ENCODE measurements at places on chromosomes 5 and 9. TPM values are rescaled to one million over a fixed set of nuclear protein-coding genes. Genes with fewer than 3 reads are reported as not detected.

Gene MARCHF3
- 17.7 TPM for total RNA-seq

Gene NUTM2F
- not detected for total RNA-seq

Gene HTR4
- not detected for total RNA-seq

Gene OBP2B
- total RNA-seq: not detected

Gene SPDL1
- total RNA-seq: 48.5 TPM

Gene PTGDS
- 4.8 TPM for total RNA-seq

Gene FAM221B
- not detected for total RNA-seq

Gene PIP5KL1
- total RNA-seq: 11.6 TPM

- no peaks in the 10 kb centered on the region for H3K27me3 ChIP-seq
- DNase-seq: no peak
- no peak overlapping the region for H3K4me3 ChIP-seq
- peaks cover 7% of the 10 kb centered on the region for H3K36me3 ChIP-seq
- no peak overlapping the region for H3K27ac ChIP-seq
These were observed 67.9 kb downstream of the OSMR start for GRCh38 chr5:38913714-38914113.

- no peak overlapping the region for H3K27ac ChIP-seq
- peaks cover 2% of the 10 kb centered on the region for H3K27me3 ChIP-seq
- no peak for DNase-seq
- no peaks in the 10 kb centered on the region for H3K4me1 ChIP-seq
These were observed 4.6 kb upstream of the DUSP1 start for GRCh38 chr5:172775326-172776234.

DNA sequence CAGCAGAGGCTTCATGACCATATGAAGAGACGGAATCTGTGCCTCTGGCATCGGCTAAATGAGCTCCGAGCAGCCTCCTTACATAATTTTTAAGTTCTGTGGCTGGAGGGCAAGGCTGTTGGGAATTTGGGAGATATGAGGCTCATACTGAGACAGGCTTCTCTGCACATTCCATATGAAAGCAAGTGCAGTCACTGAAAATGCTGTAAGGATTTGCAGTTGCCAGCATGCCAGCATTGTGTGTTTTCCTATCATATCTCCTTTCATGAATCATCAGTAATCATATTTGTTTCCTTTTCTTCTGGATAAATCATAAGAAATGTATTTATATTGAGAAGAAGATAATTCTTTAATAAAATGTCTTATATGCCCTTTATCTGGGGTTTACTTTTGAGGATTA, 775.4 kb downstream of the SEMA5A start:
- no peaks in the 10 kb centered on the region for H3K36me3 ChIP-seq
- no peak for DNase-seq
- no peak overlapping the region for H3K4me3 ChIP-seq
- H3K27me3 ChIP-seq: no peaks in the 10 kb centered on the region
- 0 out of 2 replicates have a peak, but pooled peaks cover 3% of the 10 kb centered on the region for H3K4me1 ChIP-seq
- no peak overlapping the region for H3K27ac ChIP-seq

- H3K4me1 ChIP-seq: no peaks in the 10 kb centered on the region
- no peak overlapping the region for H3K27ac ChIP-seq
- H3K4me3 ChIP-seq: no peak overlapping the region
- no peaks in the 10 kb centered on the region for H3K36me3 ChIP-seq
- DNase-seq: no peak
- no peaks in the 10 kb centered on the region for H3K27me3 ChIP-seq
These were observed 238.1 kb downstream of the ACTL7B start for GRCh38 chr9:108617676-108618075.

DNA sequence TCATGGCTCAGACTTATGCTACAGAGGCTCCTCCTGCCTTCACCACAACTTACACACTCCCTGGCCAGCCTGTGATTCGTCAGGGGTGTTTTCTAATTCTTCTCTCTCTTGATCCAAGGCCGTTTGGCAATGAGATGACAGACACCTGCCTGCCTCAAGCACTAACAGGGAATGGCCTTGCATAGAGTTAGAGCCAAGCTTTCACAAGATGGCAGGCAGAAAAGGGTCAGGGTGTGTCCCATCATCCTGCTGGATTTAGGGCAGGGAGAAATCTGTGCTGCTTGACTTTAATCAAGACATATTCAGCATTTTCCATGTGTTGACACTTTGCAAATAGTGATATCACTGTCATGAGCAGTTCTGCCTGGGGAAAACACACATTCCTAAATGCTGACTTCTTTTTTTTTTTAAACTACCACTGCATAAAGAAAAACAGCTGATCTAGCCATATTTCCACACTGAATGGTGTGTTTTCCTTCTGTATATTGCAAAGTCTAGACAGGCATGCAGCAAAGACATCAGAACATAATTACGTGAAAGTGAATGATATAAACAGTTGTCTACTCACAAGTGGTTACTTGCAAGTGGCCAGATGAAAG, 95.0 kb upstream of the SLC25A48 start:
- peaks cover 10% of the 10 kb centered on the region for H3K36me3 ChIP-seq
- no peaks in the 10 kb centered on the region for H3K27me3 ChIP-seq
- H3K27ac ChIP-seq: no peak overlapping the region

DNA sequence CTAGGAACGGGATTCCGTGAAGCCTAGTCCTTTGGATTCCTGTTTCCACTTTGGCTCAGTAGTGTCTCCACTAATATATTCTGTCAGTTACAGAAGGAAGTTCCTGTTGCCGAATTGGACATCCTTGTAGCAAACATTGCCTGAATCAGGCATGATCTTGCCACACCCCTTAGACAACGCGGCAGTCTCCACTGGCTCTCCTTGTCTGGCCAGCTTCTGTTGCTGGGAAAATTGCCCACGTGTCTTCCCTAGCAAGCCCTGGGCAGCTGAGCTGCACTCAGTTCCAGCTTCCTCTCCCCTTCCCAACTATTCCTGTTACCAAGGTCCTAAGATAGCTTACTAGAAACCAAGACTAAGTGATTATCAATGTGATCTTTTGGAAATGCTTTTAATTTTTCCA, 316.6 kb upstream of the RIOK2 start:
- H3K27me3 ChIP-seq: no peaks in the 10 kb centered on the region
- no peaks in the 10 kb centered on the region for H3K36me3 ChIP-seq
- H3K4me3 ChIP-seq: no peak overlapping the region
- no peak overlapping the region for H3K27ac ChIP-seq

DNA sequence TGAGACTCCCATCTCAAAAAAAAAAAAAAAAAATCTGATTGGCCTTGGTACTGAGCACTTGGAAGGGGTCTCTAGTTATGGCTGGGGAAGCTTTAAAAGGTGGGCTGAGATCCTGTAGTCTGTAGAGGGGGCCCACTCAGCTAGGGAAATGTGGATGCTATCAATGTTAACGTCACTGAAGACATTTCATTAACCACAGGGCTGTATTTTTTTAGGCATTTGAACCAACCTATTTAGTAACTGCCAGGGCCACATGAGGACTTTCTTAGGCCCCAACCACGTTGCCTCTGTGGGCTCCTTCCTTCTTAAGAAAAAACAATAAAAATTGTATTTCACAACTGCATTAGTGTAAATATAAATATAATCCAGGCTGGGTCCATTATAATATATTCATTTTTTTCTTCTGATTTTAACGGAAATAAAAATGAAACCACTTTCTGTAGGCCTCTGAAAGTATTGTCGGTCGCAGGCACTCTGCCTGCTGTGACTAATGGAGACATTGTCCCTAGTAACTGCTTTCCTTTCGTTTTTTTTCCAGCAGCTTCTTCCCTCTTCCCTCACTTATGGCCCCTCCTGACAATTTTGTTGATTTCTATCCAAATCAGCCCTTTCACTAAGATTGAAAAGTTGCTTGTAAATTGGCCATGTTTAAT, 71.6 kb downstream of the GCNT1 start:
- no peak overlapping the region for H3K4me3 ChIP-seq
- H3K27me3 ChIP-seq: no peaks in the 10 kb centered on the region
- no peak for DNase-seq
- H3K36me3 ChIP-seq: no peaks in the 10 kb centered on the region
- no peaks in the 10 kb centered on the region for H3K4me1 ChIP-seq

DNA sequence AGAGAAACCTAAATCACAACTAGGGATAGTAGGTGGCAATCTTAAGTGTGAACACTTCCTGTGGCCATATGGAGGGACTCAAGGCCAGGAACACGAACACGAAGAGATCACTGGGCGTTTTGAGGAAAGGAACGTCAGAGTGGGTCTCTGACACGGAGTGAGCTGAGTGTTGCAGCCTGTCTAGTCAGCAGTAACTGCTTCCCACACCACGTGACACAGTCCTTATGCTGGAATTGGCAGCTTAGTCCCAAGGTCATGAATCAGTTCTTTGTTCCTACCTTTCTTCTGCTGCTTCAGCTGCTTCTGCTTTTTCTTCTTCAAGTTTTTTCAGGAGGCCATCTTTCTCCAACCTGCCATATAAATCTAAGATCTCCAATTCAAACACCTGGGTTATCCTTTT, 18.2 kb downstream of the SPACA9 start:
- no peaks in the 10 kb centered on the region for H3K4me1 ChIP-seq
- peaks cover 12% of the 10 kb centered on the region for H3K36me3 ChIP-seq
- no peak overlapping the region for H3K4me3 ChIP-seq
- no peaks in the 10 kb centered on the region for H3K27me3 ChIP-seq

- H3K36me3 ChIP-seq: no peaks in the 10 kb centered on the region
- H3K4me3 ChIP-seq: no peak overlapping the region
- DNase-seq: no peak
- no peaks in the 10 kb centered on the region for H3K27me3 ChIP-seq
- H3K4me1 ChIP-seq: no peaks in the 10 kb centered on the region
These were observed 662.0 kb downstream of the PTPRD start for GRCh38 chr9:9950813-9951212.

- H3K36me3 ChIP-seq: no peaks in the 10 kb centered on the region
- DNase-seq: no peak
- no peaks in the 10 kb centered on the region for H3K27me3 ChIP-seq
- H3K27ac ChIP-seq: no peak overlapping the region
These were observed 111.5 kb upstream of the BASP1 start for GRCh38 chr5:17105744-17106418.

- H3K27ac ChIP-seq: no peak overlapping the region
- no peak overlapping the region for H3K4me3 ChIP-seq
- no peaks in the 10 kb centered on the region for H3K27me3 ChIP-seq
- no peaks in the 10 kb centered on the region for H3K36me3 ChIP-seq
These were observed 158.4 kb downstream of the COL23A1 start for GRCh38 chr5:178431782-178432165.

- H3K27me3 ChIP-seq: no peaks in the 10 kb centered on the region
- no peaks in the 10 kb centered on the region for H3K36me3 ChIP-seq
- no peaks in the 10 kb centered on the region for H3K4me1 ChIP-seq
- H3K4me3 ChIP-seq: no peak overlapping the region
- H3K27ac ChIP-seq: no peak overlapping the region
- DNase-seq: no peak
These were observed 473.9 kb downstream of the NR2F1-AS1 start for GRCh38 chr5:93107141-93107540.

DNA sequence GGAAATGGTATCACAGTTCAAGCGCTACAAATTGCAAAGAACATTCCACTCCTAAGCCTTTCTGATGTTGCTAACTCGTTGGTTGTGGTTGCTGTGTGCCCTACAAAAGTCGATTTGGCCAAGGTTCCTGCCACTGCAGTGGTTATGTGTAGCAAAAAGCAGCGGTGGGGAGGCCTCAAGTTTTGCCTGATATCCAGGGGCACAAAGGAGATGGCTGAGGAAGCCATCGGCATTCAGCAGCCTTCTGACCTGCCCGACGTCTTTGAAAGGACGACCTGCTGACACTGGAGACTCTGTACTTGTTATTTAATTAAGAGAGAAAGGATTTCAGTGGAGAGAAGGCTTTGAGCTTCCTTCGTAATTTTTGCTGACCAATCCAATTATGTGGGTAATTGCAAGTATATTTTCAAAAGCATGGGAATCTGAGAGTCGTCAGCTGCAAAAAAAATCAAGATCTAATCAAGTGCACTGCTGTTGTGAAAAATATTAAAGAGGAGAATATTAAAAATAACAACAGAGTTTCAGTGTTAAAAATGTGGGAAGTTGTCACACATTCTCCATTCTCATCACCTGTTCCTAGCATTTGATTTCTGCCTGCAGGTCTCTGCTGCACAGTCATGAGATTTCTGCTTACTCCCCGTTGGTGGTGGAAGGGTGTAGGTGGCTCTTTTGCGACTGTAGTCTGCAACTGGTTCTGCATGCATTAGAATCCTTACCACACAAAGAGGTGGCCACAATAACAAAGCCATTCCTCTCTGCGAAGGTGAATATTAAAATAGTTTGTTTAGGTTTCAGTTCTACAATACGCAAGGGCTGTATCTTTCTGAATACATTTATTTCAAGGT, 319.2 kb downstream of the IRX2 start:
- no peak overlapping the region for H3K27ac ChIP-seq
- no peak for DNase-seq
- no peaks in the 10 kb centered on the region for H3K4me1 ChIP-seq
- H3K4me3 ChIP-seq: no peak overlapping the region
- H3K36me3 ChIP-seq: peaks cover 5% of the 10 kb centered on the region

- H3K4me1 ChIP-seq: no peaks in the 10 kb centered on the region
- H3K36me3 ChIP-seq: no peaks in the 10 kb centered on the region
- no peak overlapping the region for H3K4me3 ChIP-seq
- DNase-seq: no peak
- H3K27ac ChIP-seq: no peak overlapping the region
- no peaks in the 10 kb centered on the region for H3K27me3 ChIP-seq
These were observed 174.9 kb upstream of the HMHB1 start for GRCh38 chr5:143636931-143637528.

GRCh38 chr5:97627272-97627671, 444.2 kb upstream of the RIOK2 start:
- H3K4me3 ChIP-seq: no peak overlapping the region
- no peak for DNase-seq
- no peak overlapping the region for H3K27ac ChIP-seq
- H3K4me1 ChIP-seq: no peaks in the 10 kb centered on the region
- H3K36me3 ChIP-seq: no peaks in the 10 kb centered on the region

- peaks cover 6% of the 10 kb centered on the region for H3K36me3 ChIP-seq
- H3K4me1 ChIP-seq: no peaks in the 10 kb centered on the region
- DNase-seq: no peak
- H3K4me3 ChIP-seq: peak overlapping the region; percentile 91
- H3K27me3 ChIP-seq: no peaks in the 10 kb centered on the region
- no peak overlapping the region for H3K27ac ChIP-seq
These were observed 650 bp downstream of the GPR107 start for GRCh38 chr9:130054325-130054786.

DNA sequence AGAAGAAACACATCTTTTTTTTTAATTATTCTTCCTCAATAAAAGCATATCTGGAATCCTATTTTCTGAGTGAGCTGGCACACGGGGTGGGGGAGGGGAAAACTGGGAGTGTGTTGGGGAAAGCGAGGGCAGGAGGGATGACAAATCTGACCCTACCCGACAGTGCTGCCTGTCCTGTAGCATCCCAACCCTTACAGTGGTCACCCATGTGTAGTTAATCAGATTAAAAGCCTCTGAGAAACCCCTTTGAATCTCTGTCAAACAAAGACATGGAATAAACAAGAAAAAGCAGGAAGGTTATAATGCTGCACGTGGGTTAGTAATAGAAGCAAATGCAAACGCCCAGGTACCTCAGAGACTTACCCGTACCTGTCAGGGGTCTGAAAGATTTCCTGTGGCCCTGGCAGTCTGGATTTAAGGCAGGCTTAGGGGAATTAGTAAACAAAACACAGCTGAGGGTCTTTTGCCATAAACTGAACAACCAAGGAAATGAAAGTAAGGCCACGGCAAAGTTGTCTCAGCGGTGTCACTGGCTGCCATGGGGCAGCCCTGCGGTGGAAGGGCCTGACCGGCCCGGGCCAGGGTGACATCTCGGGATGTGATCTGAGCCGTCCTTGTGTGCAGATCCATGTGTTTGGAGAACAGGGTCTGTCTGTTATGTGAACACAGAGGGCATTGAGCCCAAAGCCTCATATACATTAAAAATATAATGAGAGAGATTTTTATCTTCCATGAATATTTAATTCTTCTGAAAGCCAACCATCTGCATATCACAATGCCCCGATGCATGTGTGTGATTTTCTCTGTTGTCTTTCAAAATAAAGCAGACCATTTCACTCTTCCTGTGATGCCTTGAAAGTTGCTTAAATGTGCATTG, 308.2 kb downstream of the ZNF608 start:
- H3K4me1 ChIP-seq: peaks cover 20% of the 10 kb centered on the region
- peak; percentile 32 for DNase-seq
- no peak overlapping the region for H3K4me3 ChIP-seq
- peaks cover 25% of the 10 kb centered on the region for H3K36me3 ChIP-seq
- no peaks in the 10 kb centered on the region for H3K27me3 ChIP-seq
- peak overlapping the region; percentile 95 for H3K27ac ChIP-seq

Data from H9 (cell line).